Large intestine (tissue), 12 donors: ENCODE measurements at places on chromosomes 12 and 14.

- DNase-seq, result no peak
Measured at GRCh38 chr14:87081004-87081403, 912.0 kb downstream of the GALC start.

DNA sequence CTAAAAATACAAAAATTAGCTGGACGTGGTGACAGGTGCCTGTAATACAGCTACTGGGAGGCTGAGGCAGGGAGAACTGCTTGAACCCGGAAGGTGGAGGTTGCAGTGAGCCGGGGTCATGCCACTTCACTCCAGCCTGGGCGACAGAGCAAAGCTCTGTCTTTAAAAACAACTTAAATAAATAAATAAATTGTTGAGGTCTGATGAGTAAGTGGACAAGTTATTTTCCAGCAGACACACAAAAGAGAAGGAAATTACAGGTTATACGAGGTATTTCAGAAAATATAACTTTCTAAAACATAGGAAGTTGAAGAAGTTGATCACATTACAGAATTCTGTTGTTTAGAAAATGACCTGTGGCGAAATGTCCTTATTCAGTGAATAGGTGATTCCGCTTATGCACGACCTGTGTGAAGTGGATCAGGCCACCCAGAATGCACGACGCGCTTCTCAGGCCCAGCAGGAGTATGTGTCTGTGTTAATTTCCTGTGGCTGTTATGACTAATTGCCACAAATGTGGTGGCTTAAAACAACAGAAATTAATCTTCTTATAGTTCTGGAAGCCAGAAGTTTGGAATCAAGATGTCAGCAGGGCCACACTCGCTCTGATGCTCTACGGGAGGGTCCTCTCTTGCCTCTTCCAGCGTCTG lies 38.1 kb downstream of the P2RX7 start:
- DNase-seq, result no peak

DNA sequence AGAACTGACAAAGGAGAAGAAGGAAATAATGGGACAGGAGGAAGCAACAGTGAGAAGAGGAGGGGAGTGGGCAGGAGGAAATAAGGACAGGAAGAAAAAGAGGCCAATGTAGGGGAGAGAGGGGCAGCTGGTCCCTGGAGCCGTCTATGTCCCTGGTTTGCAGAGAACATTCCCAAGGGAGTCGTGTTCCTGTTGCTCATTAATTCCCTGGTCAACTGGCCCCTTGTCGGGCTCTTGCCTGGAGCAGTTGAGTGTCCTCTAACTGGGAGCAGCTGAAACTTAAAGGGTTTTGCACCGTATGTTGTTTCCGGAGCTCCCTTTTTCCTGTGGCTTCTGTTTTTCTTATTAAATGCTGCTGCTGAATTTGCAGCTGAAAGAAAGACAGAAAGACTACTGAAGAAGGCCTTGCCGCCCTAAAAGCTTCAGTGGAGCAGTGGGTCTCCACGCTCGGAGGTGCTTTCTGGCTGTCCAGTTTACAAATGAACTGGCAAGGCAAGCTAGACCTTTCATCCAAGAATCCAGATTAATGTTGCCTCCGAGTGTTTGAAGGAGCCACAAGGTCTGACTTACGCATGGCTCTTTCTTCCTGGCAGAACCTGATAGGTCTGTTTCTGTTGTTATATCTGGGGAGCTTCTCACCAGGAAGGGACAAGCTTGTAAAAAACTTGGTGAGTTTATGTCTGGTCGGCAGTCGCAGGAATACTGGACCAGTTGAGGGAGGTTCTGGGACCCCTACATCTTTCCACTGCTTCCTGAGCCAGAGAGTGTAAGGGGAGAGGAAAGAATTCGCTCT lies 146.2 kb upstream of the RFLNA start:
- DNase-seq, result no peak

GRCh38 chr12:101738920-101739665 lies at the start of gene SYCP3:
Gene SYCP3, minus strand, starts transcription at chr12:101739462. Its CDS starts 1,527 bp downstream, at chr12:101737935.
- DNase-seq, result no peak

DNA sequence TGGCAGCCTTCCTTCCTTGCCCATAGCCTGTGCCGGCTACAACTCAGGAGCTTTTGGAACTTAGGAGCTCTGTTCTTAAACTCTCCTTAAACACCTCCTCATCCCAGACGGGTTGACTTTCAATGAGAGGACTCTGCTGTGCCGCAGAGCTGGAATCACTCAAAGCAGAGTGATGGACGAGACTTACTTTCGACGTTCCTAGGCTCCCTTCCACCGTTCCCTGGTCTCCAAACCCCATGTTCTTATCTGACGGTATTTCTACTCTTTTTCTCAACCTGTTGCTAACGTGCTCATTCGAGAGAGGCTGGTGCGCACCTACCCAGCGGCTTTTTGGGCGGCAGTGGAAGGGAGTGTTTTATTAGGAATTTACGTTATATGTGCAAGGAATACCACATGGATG lies 232.7 kb downstream of the CACNA1C start:
- DNase-seq, result no peak
